Cerebellum (tissue), 4 donors: ENCODE measurements at places on chromosomes 3 and 15.

- DNase-seq, result no peak
These were observed 251.2 kb upstream of the VEPH1 start for GRCh38 chr3:157754451-157754850.

DNA sequence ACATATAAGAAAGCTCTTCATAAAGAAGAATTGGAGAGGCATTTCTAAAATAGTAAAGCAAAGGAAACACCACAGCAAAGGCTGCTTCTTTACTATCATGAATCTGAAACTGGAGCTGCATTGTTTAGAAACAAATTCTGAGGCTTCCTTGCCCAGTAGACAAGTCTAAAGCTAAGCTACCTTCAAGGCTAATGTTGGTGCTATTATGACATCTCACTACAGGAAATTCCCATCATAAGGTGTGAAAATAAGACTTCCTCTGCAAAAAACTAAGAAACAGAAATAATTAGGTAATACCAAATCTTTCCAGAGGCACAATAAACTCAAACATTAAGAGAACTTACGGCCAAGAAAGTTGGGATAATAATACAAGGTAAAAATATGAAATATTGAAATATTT, 89.9 kb upstream of the P3H2 start:
- no peak for DNase-seq

GRCh38 chr3:172131746-172132145, 92.4 kb downstream of the FNDC3B start:
- DNase-seq, result no peak

GRCh38 chr3:12999147-13000140, 73.8 kb downstream of the IQSEC1 start:
- DNase-seq, result no peak

DNA sequence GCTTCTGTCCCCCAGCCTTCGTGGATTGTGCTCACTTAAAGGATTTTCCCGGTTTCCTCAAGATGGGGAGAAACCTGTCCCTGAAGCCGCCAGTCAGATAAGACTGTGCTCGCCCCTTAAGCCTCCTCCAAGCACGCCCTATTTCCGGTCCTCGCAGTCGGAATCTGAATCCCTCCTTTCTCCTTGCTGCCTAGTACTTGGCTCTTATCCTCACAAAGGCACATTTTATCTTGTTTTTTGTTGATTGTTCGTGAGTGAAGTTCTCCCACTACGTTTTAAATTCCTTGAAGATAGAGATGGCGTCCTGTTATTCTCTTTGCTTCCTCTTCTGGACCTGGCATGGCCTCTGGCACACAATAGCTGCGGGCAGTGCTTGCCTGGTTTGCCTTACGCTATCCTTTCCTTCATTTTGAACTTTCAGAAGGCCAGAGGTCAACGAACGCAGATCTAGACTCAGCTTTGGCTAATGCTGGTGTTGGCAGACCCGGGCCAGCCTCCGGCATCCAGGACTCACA, 1.7 kb downstream of the CLDN11 start:
- DNase-seq, result no peak

DNA sequence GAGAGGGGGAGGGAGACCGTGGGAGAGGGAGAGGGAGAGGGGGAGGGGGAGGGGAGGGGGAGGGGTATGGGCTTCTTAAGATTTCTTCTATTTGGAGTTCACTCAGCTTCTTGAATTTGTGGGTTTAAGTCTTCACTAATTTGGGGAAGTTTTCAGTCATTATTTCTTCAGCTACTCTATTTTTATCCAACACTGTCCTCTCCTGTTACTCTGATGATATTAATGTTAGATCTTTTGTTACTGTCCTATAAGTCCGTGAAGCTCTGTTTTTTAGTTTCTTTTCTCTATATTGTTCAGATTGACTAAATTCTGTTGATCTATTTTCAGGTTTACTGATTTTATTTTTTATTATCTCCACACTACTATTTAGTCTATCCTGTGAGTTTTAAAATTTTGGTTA, 351.5 kb upstream of the TPM1 start:
- DNase-seq, result no peak

DNA sequence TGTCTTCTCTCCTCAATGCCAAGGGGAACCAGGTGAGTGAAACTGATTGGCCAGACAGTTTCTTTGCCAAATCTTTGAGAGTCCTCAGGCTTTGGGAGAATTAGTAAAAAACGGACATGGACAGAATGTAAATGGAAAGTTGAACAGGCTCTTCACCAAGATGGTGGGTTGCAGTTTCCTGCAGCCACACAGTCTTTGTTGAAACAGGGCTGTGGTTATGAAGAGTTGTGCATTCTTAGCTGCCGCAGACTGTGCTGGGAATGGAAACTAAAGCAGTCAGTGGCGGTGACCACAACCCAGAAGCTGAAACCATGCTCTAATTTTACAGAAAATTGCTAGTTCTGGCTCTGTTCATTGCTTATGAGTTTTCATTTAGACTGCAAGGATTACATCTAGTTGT, 42.1 kb upstream of the TASOR start:
- no peak for DNase-seq

DNA sequence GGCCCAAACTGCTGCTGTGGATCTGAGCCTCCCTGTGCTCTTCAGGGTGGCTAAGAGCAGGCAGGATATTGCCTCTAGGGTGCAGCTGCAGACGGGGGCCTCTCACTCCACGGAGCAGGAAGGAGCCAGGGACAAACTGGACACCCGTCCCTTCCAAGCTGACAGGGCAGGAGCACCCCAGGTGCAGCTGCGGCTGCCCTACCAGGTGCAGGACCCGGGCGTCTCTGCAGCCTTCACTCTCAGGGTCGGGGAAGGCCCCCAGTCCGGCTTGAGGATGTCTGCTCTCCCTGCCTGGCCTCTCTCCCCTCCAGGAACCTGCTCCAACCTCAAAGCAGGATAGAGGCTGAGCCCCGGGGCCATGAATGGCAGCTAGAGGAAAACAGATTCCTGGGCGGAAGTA, 1554.9 kb upstream of the CADM2 start:
- DNase-seq, result no peak

DNA sequence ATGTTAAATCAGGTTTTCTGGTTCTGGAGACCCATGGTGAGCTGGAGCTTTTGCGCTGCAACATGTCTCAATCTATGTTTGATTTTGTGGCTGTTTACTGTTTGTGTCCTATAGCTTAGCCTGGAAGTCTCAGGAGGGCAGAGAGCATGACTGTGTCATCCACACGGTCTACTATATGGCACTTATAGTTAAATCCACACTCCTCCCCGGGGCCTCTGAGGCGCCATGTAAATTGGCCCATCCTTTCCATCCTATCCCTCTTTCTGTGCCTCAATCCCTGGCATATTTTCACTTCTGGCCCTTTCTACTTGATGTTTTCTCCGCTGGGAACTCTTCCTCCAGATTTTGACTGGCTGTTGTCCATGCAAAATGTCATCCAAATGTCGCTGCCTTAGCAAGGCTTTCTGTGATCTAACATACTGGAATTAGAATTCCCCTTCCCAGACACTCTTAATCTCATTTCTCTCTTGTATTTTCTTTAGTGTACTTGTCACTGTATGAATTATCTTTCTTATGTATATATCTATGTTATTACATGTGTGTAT, 560.8 kb upstream of the RGMA start:
- no peak for DNase-seq

- DNase-seq, result no peak
These were observed 71.1 kb upstream of the XCR1 start for GRCh38 chr3:46098319-46098761.

- DNase-seq, result no peak
These were observed 18.5 kb upstream of the C3orf62 start for GRCh38 chr3:49295489-49296058.

GRCh38 chr3:183081459-183082183, 17.7 kb downstream of the MCCC1 start:
- no peak for DNase-seq

DNA sequence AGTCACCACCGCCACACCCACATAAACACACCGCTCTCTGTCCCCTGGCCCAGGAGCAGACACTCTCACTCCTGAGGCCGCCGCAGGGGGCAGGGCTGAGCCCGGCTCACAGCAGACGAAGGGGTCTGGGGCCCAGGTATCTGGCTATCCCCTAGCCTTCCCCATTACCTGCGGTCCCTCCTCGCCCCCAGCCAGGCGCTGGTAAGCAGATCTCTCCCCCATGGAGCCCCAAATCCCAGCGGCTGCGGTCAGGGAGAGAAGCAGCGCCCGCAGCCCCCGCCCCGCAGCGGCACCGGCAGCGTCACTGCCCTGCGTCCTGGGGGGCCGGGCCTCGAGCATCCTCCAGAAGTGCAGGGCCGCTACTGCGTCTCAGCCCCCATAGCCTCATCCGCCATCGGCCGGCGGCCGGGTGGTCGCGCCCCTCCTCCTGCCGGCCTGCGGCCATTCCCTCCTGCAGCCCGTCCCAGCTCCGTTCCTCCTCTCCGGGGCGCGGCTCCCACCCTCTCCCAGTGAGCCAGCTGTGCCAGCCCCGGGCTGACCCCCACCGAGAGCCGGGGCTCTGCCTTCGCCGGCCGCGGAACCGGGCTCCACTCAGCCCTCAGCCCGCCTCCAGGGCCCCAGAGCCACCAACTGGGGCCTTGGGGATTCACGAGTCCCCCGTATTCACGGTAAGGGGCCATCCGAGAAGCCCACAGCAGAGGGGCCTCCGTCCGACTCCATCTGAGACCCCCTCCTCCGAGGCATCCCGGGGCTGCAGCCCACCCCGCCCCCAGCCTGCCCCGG, 13.1 kb downstream of the TNK2 start:
- DNase-seq, result no peak

GRCh38 chr15:69780374-69780773, 317.3 kb downstream of the TLE3 start:
- no peak for DNase-seq

DNA sequence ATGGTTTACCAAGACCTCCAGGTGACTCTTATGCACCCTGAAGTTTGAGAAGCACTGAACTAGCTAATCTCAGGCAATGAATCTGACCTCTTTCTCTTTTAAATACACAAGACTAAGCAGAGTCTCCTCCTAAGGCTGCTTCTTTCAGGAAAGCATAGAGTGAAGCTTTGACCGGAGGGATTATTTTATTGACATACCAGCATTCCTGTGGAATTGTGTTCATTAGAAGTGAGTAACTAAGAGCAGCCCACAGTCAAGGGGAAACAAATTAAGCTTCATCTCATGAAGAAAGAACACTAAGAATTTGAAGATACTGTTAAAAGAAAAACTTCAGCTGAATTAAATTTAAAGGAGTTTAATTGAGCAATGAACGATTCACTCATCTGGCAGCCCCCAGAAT, 963.5 kb downstream of the NTRK3 start:
- no peak for DNase-seq

GRCh38 chr3:8307545-8308110, 194.0 kb upstream of the LMCD1 start:
- DNase-seq, result no peak

DNA sequence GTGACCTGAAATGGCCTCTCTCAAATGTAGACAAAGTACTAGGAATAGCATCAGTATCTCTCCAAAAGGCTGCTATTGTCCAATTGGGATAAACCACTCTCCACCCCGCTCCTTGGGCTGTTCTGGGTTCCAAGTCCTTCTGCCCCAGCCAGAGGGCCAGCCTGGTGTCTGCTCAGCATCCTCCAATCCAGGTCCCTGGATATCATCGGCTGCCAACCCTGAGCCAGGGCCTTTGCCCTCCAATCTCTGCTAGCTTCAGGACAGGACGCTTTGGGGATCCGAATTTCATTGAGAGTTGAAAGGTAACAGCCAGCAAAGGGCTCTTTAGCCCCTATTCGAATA, 119.3 kb upstream of the ADPGK start:
- DNase-seq, result no peak

DNA sequence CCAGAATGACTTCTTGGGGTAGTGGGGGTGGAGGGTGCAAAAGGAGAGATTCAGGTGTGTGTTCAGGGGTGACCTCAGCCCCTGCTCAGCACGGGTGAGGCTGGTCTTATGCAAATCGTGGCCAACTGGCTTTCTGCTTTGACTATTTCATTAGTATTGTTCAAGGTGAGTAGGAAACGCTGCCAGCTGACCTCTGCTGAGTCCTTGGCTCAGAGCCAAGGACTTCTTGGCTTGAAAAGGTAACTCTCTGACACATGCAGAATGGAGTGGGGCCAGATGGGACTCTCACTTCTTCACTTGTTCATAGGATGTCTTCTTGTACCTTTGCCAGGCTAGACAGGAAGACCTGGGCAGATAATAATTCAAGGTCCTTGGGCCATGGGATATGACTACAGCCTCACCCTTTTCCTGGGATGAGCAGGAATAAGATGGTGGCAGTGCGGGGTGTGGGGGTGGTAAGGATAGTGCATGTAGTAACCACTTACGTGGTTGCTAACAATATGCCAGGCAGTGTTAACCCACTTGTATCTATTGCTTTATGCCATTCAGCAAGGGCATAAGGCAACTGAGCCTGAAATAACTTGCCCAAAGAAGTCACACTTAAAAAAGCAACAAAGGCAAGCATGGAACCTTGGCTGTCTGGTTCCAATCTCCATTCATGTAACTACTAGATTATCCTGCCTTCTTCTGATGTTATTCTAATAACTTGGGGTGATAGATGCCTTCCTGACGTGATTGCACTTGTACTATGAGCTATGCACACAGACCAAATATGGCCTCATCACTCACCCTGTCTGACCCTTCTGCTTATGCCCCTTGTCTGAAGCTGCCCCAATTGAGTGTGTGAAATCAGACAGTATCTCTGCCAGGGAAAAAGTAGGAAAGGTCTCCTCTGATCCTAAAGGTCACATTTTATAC, 193.1 kb downstream of the NR1D2 start:
- DNase-seq, result peak; percentile 20

GRCh38 chr15:53982071-53982680, 3.9 kb downstream of the UNC13C start:
- no peak for DNase-seq

DNA sequence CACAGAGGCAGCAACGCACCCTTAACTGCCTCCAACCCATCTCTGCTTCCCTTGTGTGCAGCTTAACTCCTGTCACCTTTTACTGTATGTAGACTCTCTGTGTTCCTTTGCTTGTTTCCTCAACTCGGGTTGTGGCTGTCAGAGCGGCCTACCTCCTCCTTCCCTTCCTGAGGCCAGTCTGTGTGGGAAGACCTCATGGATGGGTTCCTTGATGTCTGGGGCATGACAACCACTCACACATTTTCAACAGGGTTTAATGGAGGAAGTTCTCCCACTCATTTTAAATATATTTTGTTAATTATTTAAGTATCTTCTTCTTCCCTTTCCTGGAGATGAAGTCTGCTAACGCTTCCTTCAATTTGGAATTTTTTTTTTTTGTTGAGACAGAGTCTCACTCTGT, 1.8 kb upstream of the CSPG5 start:
- DNase-seq, result no peak

- DNase-seq, result no peak
These were observed 35.3 kb downstream of the SQOR start for GRCh38 chr15:45670091-45670490.

GRCh38 chr15:68632101-68632500, 53.3 kb downstream of the CORO2B start:
- DNase-seq, result no peak
